ENCODE measurements at places on chromosomes 13 and 19.

GRCh38 chr13:96991072-96991471 lies 3.2 kb downstream of the OXGR1 start:
- DNase-seq: no peak

GRCh38 chr13:111658145-111659100 lies 338.0 kb downstream of the TEX29 start:
- peak; percentile 56 for DNase-seq

GRCh38 chr19:45668342-45668871 lies 386 bp downstream of the GIPR start:
- no peak for DNase-seq

DNA sequence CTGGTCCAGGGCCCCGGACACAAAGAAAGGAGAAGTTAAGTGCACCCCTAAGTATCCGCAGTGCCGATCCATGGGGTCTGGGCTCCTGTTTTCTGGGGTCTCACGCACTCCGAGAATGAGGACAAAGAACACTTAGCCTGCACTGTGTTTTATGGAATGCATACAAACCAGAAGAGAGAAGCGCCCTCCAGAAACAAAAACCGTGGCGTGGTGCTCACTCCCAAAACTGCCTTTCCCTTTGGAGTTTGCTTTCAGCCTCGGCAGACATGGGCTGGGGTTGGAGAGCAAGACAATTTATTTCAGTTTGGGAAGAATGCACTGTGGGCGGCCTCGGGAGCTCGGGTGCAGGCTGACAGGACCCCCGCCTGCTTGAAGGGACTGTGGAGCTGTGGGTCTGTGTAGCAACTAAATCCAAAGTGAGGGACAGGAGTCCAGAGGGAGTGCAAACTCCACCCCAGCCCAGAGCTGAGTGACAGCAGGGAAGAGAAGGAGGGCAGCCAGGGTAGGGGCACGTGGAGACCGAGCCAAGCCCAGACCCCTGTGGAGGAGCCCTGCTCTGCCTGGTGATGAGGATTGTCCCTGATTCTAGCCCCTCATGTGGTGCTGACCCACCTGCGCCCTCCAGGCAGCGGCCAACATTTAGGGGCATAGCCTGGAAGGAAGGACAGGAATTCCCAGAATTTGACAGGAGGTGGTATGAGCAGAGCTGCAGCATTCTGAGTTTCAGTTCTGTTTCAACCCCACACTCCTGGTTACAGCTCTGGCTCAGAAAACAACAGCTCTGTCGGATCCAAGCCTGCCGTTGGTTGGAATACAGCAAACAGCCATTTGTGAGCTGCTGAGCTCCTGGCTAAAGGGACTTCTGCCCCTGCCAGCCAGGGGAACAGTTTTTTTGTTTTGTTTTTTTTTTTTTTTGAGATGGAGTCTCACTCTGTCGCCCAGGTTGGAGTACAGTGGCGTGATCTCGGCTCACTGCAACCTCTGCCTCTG lies 37.8 kb upstream of the POP4 start:
- no peak for DNase-seq

DNA sequence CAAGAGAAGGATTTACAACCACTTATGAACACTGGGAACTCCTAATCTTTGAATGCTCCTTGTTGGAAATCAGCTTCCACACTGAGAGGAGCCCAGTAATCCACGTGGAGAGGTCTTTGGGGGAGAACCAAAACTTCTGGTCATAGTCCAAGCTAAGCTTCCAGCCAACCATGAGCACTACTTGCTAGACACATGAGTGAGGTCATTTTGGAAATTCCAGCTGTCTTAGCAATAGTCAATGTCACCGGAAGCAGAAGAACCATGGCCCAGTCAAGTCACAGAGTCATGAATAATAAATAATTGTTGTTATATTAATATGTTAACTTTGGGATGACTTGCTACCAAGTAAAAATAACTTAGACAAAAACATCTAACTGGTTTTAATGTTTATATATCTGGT lies 324.9 kb upstream of the SGCG start:
- DNase-seq: no peak

GRCh38 chr19:33376941-33377557 lies 3.5 kb downstream of the CEBPG start:
- no peak for DNase-seq

- no peak for DNase-seq
Observed at GRCh38 chr19:8608941-8609278, 1.6 kb downstream of the ADAMTS10 start.

DNA sequence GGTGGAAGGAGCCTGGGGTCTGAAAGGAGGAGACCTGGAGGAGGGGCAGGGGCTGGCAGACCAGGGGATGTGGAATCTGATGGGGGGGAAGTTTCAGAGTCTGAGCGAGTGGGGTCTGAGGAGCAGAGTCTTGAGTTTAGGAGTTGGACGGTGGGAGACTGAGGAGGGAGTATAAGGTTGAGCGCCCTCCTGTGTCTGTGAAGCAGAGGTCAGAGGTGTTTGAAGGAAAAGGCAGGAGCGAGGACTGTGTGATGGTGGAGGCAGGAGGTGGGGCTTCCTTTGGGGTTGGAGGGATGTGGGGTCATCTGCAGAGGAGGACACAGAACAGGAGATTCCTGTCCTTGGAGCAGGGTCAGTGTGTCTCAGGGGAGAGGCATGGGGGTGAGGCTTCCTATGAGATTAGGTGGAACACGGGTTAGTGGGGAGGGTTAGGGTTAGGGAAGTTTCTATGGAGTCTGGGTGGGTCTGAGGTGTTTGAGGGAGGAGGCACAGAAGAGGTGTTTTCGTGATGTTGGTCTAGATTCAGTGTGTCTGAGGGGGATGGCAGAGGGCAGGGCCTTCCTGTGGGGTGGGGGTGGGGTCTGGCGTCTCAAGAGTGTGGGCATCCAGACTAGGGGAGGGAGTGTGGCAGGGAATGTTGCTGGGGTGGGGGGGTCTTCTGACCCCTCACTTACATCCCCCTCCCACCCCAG lies 8.3 kb downstream of the RYR1 start:
- peak; percentile 51 for DNase-seq

DNA sequence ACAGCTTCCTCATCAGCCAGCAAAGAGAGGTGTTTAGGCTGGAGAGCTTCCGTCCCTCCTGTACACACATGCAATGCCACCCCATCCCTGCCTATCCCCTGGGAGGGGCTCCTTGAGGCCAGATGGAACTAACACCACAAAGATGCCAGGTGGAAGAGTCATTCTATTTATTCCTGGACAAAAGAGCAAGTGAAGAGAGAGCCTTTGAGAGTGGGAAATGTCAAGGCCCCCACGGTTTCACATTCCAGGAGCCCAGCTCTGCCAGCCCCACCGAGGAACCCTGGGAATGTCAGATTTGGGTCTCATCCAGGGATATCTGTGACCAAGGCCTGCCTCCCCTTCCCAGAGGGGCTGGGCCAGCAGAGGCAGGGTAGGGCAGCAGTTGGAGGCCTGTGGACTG lies 30.8 kb upstream of the IGFL1 start:
- DNase-seq: no peak

- no peak for DNase-seq
Observed at GRCh38 chr13:109203587-109203986, 574.2 kb downstream of the MYO16 start.

GRCh38 chr13:80751854-80752253 lies 410.9 kb upstream of the SPRY2 start:
- no peak for DNase-seq

- no peak for DNase-seq
Observed at GRCh38 chr19:47523473-47523872, 8.6 kb upstream of the NAPA start.

GRCh38 chr13:106507560-106508274 lies 27.7 kb downstream of the EFNB2 start:
- no peak for DNase-seq

- no peak for DNase-seq
Observed at GRCh38 chr13:38204556-38204955, 145.1 kb upstream of the UFM1 start.

Data from WTC11 (cell line).